ENCODE measurements at places on chromosomes 2 and 18.
A peak's percentile ranks its signal among the peaks of the same experiment; 100 is the strongest.

DNA sequence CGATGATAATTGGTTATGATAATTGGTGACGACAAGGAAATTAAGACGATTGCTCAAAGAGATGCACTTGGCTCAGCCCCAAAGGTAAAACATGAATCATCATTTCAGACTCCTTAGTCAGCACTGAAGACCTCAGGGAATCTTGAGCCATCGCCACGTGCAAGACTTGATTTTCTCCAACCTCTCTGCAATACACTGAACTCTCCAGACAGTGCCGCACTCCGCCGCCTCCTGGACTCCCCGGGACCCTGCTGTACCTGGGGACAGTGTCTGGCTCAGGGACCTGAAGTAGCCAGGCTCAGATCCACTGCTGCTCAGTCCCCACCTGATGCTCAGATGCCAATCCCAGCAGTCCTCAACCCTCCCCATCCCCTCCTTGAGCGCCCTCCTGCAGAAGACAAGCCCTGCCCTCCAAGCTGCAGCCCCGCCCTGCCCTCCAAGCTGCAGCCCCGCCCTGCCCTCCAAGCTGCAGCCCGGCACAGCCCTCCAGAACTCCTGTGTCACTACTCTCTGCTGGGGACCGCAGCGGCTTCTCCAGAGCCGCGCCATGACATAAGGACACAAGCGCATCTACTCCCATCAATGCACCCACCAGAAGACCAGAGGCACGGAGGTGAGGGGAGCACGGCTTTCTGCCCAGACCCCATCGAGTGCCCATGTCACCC lies 1.1 kb downstream of the TMEM18 start:
- DNase-seq = peak; percentile 76

- DNase-seq = no peak
These were observed 14.4 kb upstream of the E2F6 start for GRCh38 chr2:11480406-11480805.

GRCh38 chr2:214484239-214484638 lies 73.4 kb downstream of the VWC2L start:
- no peak for DNase-seq

DNA sequence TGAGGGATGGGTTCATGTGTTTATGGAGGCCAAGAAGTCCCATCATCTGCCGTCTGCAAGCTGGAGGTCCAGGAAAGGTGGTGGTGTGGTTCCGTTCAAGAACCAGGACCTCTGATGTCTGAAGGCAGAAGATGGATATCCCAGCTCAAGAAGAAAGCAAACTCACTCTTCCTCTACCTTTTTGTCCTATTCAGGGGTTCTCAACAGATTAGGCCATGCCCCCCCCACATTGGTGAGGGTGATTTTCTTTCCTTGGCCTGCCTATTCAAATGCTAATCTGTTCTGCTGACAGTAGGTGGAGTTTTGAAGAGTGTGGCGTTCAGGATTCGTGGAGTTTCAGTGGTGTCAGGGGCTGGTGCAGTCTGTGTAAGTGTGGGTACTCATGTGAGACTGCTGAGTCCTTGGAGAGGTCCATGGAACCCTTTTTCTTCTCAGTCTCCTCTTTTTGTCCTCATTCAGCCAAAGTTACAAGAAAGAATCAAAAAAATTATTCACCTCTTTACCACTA lies 5.9 kb downstream of the MSL3B start:
- no peak for DNase-seq

DNA sequence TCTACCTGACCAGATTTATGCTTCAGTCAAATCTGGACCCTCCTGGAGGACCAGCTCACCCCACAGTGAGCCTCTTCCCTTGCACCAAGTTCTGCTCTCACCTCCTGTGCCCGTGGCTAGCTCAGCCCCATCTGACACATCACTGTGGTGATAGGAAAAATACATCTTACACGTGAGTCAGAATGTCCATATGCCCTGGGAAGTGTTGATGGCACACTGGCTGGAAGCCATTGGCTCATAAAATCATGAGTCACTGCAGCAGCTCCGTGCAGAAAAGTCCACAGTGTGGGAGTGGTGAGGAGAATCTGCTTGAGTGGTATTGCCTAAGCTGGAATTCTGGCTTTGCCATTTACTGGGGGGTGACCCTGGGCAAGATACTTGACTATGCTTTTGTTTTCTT lies 42.6 kb upstream of the RAPGEF4 start:
- DNase-seq = no peak

DNA sequence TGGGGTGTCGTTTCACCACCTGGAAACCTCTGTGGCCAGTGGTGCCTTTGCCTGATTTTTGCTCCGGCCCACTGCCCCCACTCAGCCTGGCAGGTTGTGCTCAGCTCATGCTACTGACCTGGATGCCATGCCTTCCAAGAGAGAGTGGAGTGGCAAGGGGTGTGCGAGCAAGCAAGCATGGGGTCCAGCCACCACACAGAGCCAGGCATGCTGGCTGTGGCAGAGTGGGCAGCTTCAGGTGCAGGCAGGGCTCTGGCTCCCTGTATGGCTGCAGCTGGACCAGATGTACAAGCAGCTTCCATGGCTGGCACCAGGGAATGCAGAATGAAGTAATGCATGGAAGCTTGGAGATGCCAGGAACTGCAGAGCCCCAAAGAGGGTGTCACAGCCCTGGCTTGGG lies 620.5 kb upstream of the SETBP1 start:
- DNase-seq = no peak

GRCh38 chr2:71348302-71348701 lies 16.7 kb downstream of the ZNF638 start:
- no peak for DNase-seq

DNA sequence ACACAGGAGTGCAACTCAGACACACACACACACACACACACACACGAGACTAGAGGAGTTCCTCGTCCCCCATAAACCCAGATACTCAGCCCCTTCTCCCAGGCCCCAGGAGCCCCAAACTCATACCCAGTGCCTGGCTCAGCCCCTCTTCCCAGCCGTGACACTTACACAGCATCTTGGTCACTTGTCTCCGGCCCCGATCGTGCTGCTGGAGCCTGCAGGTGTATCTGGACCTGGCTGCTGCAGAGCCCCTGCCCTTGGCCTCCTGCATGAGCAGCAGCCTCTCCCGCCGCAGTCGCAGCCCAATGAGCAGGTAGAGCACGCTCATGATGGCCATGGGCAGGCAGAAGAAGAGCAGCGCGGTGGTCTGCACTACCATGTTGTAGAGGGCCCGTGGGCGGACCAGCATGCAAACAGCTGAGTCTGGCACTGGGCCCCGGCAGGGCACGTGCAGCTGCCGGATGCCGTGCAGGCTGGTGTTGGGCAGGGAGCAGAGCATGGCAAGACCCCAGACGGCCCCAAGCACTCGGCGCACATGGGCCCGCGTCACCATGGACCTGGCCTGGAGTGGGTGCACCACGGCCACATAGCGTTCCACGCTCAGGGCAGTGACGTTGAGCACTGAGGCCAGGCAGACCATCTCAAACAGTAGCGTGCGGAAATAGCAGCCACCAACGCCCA lies 2.1 kb downstream of the NMUR1 start:
- DNase-seq = no peak

DNA sequence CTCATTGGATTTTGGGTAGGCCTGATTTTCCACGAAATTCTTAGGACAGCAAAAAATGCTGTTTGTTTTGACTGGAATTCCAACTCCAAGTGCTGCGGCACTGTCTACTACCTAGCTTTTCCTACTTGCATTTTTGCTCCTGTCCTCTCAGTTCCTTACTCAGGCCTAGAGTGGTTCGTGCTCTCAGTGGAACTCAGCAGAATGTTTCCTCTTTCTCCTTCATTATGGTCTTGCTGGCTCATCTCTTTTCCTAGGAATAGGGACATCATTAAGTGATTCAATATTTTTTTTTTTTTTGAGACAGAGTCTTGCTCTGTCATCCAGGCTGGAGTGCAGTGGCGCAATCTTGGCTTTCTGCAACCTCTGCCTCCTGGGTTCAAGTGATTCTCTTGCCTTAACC lies 37.9 kb downstream of the GEMIN6 start:
- no peak for DNase-seq

DNA sequence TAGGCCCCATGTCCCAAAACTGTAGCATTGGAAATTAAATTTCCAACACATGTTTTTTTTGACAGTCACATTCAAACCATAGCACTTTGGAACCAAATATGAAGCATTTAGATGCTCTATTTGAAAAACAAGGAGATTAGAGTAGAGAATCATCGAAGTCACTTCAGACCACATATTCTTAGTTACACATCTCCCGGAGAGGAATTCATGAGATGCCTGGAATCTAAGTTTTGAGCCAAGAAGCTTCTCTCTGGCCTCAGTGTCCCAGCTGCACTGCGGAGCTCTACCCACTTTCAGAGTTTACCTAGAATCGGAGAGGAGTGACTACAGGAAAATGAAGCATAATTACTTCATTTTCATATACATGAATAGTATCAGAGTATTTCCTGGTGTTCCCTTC lies 385.9 kb downstream of the TNS1 start:
- no peak for DNase-seq

GRCh38 chr18:13265008-13265910 lies 46.7 kb downstream of the LDLRAD4 start:
- no peak for DNase-seq

- DNase-seq = no peak
These were observed 120.8 kb upstream of the CHAC2 start for GRCh38 chr2:53646788-53647187.

DNA sequence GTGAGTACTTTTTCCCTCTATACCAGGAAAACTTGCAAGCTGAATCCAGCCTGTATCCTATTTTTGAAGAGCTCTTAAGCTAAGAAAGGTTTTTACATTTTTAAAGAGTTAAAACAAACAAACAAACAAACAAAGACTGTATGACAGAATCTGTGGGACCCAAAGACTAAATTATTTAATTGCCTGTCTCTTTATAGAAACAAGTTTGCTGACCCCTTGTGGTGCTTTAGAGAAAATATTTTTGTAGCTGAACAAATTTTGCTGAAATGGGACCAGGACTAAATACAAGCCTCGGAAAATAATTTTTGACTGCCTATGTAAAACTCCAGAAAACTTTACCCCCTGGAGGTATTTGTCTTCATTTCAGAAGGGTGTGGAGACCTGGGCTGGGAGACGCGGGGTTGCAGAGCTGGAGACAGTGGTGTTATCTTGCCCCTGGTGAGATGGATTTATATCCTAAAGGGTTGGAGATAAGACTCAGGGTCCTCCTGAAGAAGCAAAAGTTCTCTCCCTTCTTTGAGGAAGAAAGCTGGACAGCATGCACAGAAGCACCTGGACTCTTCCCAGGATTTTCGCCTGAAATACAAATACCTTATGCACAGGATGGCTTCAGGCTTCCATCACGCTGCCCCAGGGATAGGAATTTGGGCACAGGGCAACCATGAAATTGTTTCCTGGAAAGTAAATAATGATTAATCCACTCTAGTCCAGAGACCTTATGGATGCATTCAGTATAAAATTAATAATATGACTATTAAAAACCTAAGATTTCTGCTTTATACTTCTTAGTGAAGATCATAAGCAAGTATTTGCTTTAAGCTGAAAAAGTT lies 54.3 kb downstream of the TMX3 start:
- no peak for DNase-seq

DNA sequence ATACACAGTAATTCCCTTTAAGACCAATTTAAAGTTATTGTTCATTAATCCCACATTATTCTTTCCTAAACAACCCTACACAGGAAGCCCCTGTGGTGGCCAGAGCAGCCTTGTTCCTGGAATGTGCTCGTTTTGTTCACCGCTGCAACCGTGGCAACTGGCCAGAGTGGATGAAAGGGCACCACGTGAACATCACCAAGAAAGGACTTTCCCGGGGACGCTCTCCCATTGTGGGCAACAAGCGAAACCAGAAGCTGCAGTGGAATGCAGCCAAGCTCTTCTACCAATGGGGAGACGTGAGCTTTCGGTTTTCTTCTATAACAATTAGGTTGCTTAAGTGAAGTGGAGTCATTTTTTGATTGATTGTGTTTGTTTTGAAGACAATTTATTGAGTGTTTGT lies 101.0 kb downstream of the UNC80 start:
- no peak for DNase-seq

DNA sequence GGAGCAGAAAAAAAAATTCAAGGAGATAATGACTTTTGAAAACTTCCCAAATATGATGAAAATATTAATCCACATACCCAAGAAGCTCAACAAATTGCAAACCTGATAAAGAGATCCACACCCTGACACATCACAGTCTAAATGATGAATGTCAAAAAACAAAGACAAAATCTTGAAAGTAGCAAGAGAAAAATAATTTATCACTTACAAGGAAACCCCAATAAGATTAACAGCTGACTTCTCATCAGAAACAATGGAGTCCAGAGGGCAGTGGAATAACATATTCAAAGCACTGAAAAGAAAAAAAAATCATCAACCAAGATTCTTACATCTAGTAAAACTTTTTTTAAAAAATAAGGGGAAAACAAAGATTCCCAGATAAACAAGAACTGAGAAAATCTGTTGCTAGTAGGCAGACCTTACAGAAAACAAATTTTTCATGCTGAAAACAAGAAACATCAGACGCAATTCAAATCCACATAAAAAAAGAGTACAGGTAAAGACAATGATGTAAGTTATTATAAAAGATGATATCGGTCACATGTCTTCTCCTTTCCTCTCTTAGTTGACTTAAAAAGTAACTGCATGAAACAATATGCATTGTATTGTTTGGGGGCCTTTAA lies 21.3 kb downstream of the SLC66A2 start:
- DNase-seq = no peak

- DNase-seq = no peak
These were observed 572 bp upstream of the ZNF516 start for GRCh38 chr18:76495435-76496193.
